ENCODE measurements at places on chromosomes 3 and 15. TPM values are rescaled to one million over a fixed set of nuclear protein-coding genes. Genes with fewer than 3 reads are reported as not detected.

DNA sequence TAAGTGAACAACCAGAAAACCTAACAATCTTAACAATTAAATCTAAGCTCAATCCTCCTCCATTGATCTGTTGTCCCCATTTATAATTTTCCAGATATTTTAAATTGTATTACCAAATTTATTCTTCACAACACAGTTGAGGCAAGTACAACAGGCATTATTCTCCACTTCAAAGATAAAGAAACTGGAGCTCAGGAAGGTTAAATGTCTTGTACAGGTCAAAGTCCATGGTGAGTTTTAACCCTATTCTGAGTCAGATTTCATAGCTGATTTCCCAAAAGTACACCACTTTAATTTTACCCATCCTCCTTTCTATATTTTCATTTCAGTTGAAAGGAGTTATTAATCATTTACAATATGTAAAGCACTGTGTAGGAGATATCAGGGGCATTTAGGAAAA lies 112.2 kb downstream of the FBXL22 start:
- no peak for DNase-seq

- peak; percentile 34 for DNase-seq
Observed at GRCh38 chr3:185767002-185767688, 57.7 kb downstream of the IGF2BP2 start.

GRCh38 chr3:100103558-100104441 lies 10.5 kb downstream of the FILIP1L start:
- no peak for DNase-seq

DNA sequence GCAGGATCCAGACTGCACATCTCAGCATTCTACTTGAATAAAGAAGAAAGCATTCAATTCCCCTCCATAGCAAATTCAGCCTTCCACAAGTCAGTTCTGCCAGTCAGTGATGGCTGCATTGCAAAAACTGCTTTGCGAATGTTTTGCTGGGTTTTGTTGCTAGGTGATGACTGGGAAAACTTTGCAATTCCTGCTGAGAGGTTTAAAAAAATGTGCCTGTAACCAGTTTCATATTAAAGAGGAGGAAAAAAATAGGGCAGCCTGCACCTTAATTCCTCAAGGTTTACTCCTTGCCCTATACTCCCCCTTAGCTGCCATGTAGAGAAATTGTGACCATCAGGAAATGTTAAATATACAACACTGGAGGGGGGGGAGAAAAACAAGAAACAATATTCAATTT lies 225.6 kb upstream of the ATP11B start:
- no peak for DNase-seq

DNA sequence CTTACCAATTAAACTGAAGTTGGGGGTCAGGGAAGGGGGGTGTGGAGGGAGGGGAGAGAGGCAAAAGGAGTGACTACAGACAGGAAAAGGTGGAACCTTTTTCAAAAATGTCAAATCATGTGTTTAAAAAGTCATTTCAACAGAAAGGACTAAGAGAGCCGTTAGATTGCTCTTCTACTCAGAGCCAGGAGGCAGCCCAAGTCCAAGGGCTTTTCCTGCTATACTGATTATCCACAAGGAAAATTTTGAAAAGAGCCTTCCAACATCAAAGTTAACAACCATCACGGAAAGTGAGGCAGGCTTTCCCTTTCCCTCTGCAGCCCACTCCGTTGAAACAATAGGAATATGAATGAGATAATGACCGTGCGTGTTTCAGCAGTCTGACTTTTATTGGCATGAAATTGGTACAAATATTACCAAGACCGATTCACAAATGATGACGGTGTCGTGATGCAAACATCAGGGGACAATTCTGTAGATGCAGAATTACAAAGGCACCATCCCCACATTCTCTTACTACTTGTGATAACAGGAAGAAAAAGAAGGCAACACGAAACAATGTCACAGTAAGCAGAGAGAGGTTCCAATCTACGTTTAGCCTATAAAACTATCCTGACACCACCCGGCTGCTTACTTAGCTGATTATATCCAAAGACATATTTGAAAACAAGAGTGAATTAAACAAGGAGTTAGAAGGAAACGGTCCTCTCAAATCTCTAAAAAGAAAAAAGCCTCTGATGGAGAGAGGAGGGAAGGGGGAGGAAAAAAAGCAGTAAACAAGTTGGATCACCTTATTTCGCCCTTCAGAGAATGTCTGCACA lies 453.7 kb downstream of the FOXP1 start:
- no peak for DNase-seq

DNA sequence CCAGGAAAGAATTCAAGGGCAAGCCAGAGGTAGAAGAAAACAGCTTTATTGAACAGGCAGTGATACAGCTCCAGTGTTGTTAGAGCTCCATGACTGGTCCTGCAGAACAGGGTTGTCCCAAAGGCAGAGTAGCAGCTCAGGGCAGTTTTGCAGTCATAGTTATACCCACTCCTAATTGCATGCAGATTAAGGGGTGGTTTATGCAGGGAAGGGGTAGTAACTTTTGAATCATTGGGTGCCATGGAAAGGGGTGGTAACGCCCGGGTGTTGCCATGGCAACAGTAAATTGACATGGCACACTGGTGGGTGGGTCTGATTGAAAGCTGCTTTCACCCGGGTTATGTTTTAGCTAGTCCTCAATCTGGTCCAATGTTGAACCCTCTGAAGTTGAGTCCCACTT lies 9.7 kb upstream of the RAB6B start:
- DNase-seq, result no peak

DNA sequence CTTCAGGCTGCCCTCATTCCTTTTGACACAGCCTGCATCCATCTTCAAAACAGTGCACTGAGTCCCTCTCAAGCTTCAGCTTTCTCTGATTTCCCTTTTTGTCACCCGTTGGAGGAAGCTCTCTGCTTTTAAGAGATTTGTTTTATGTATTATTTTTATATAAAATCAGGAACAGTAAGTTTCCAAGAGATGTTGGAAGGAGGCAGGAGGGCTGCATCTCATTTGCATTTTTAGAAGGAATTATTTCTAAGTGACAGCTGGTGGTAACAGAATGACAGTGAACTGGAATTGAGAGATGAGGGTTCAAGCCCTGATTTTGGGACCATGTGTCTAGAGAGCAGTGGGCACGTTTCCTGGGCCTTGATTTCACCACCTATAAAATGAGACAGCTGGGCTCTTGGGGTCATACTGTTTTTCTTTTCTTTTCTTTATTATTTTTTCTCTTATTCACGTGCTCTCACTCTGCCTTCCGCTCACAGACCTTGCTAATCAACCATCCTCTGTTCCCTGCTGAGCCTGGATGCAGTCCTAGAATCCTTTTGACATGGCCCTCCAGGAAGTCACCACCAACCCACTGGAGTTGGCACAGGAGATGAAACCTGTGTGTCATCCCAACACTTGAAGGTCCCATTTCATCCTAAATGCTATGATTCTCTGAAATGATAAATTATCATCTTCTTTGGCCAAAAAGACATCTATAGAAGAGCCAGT lies 148.6 kb downstream of the CACNA2D3 start:
- DNase-seq, result no peak

GRCh38 chr15:63491979-63492378 lies 12.4 kb upstream of the USP3 start:
- no peak for DNase-seq

DNA sequence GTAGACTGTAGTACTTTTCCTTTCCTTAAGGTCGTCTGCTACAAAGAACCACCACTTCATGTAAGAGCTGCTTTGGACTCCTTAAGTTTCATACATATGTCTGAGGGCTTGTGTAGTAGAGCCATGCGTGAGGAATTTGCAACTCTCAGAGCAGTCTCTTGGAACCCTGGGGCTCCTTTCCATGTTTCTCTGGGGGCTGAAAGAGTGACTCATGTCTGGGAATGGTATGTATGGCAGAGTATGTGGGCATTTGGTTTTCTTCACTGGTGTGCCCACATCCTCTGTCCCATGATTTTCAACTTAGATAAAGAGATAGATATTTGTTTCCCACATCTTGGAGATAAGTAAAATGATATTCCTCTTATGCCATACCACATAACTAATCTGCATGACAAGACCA lies 20.6 kb upstream of the RBM5 start:
- no peak for DNase-seq

DLG1 gene
- total RNA-seq, result 33.6 TPM

HTR3C gene
- not detected for total RNA-seq
